ENCODE measurements at places on chromosomes 5 and 9.
A peak's percentile ranks its signal among the peaks of the same experiment; 100 is the strongest.

GRCh38 chr5:124760608-124761007 lies 14.2 kb upstream of the ZNF608 start:
- DNase-seq = no peak

- no peak for DNase-seq
These were observed 98.6 kb upstream of the FER start for GRCh38 chr5:108649106-108649505.

DNA sequence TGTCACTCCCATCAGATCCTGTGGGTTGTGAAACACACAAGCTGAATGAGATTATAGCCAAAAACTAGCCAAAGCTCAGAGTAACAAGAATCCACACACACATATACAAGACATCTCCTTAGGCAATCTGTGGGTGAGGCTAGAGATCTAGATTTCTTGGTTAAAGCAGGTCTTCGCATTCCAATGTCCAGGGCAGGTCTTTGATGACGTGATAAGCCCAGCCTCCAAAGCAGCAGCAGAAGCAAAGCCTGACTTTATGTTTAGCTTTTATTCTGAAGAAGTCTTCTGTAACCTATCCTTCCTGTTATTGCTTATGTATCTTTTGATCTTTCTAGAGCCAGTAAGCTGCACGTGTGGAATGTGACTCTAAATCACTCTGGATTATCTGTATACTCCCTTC lies 199.1 kb upstream of the SLC30A5 start:
- DNase-seq = no peak

GRCh38 chr9:33025572-33026342 lies 684 bp downstream of the DNAJA1 start:
- DNase-seq = peak; percentile 54

DNA sequence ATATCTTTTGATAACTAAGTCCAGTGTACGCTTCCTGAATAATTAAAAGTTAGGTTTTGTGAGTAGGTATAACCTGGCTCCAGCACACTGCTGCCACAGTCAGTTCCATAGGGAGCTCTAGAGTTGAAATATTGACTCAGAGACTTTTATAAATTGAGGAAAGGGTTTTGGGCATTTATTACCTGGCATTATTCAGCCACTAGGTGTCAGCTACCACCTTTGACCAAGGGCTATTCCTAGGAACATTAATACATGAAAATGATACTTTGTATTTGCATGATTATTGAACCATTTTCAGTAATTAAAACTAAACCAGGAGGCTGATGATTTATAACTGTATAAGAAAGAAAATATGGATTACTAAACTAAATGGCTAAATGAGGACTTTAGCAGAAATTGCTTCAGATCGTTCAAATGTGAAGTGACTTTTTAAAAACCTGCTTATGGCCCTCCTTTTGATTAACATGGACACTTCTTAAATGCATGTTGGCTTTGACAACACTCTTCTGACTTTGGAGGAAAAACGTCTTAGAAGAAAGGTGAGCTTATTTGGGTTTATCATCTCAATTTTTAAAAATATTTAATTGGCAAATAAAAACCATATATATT lies 83.0 kb downstream of the SMC2 start:
- DNase-seq = no peak

DNA sequence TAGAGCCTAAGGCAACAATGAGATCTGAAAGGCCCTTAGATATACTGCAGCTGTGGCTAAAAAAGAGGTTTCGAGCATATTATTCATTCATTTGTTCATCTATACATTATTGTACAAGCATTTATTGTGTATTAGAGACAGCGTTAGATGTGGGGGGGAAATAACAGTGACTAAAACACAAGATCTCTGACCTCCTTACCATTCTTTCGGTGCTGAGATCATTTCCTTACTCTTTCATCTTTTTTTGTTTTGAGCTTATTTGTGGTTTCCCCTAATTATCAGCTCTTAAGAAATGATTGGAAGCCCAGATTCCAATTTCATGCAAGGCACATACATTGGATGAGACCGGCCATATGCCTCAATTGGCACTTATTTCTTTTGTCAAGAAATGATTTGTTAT lies 113.2 kb downstream of the SEC61B start:
- DNase-seq = no peak

All from stimulated activated CD4-positive, alpha-beta T cell treated with anti-CD3 and anti-CD28 coated beads, TNF-alpha, amount 100 ng/mL, for 48 hours (primary cell).